ENCODE measurements at places on chromosomes 7 and 10.

DNA sequence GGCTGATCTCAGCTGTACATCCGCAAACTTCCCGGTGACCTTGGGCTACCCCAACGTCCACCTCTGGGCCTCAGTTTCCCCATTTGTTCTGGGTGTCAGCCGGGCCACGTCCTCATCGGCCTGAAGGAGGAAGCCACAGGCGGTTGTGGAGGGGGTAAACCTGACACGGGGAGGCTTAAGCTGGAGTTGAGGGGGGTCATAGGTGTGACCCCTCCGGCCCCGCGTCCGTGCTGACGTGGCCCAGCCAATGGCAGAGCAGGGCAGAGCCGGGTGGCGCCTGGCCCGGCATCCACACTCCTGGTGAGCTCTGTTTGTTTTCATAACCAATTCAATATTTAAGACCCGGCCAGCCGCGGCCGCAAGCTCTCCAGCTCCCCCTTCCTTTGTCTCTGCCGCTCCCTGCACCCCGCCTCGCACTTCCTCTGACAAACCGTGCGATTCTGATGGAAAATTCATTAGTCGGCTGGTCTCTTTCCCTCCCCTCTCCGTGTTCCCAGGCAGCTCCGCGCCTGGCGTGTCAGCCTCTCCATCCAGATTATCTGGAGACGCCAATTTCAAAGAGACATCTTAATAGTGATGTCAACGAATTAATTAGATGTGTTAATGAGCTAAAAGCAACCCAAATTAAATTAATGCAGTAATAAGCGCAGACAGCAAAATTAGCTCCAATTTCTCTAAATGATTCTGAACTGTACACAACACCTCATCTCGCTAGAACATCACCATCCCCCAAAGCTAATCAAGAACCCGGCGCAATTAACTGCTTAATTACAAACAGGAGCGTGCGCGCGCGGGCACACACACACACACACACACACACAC is 55.4 kb downstream of the MICALL2 start:
- no peak for DNase-seq

GRCh38 chr7:101517304-101517703 is 111.8 kb downstream of the MYL10 start:
- DNase-seq, result no peak

DNA sequence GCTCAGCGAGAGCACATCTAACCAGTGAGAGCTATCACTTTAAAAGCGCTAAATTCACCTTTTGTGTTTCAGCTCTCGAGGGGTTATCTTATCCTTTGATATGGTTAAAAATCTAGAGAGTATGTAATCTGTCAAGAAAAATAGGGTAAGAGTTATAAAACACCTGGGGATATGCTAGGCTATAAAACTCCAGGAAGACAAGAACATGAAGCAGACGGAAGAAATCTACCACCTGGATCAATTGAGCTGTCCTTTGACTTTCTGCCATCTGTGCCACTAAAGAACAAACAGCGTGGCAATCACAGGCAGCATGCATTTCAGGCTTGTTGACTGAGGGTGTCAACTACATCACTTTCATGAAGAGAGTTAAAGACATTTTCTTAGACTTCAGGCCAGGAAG is 83.1 kb downstream of the ZNF248 start:
- no peak for DNase-seq

DNA sequence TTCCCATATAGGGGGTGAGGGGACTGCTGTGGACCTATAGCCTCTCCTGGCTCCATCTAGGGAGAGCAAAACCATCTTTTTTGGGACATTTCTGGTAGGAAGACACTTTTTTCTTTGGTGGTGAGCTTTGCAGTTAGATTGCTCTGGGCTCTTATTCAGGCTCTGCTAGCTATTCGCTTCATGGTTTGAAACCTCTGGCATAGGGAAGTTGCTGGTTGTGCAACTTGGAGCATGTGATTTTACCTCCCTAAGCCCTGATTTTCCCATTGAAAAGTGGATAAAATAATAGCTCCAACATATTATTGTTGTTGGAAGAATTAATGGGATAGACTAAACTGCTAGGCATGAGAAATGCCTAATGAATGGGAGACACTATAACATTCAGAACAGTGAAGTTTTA is 69.6 kb downstream of the CYP26A1 start:
- DNase-seq, result no peak

- DNase-seq, result no peak
Observed at GRCh38 chr10:27680006-27680557, 65.5 kb downstream of the MKX start.

- DNase-seq, result no peak
Observed at GRCh38 chr10:90180886-90181691, 479.7 kb downstream of the KIF20B start.

DNA sequence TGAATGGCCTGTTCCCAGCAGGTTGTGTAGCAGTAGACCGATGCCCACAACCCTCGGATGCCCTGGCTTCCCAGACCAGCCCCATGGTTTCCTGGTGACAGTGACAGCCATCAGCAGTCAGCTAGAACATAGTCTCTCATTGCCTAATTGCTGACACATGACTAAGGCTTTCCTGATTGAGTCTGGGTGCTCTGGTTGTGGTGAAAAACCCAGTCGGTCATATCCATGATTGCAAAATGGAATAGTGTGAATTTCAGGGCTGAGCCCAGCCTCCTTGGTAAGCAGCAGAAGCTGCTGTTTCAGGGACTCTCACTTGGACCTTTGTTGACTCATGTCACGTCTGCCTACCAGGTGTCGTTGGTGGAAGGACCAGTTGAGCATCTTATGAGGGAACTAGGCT is 36.6 kb downstream of the POR start:
- no peak for DNase-seq

DNA sequence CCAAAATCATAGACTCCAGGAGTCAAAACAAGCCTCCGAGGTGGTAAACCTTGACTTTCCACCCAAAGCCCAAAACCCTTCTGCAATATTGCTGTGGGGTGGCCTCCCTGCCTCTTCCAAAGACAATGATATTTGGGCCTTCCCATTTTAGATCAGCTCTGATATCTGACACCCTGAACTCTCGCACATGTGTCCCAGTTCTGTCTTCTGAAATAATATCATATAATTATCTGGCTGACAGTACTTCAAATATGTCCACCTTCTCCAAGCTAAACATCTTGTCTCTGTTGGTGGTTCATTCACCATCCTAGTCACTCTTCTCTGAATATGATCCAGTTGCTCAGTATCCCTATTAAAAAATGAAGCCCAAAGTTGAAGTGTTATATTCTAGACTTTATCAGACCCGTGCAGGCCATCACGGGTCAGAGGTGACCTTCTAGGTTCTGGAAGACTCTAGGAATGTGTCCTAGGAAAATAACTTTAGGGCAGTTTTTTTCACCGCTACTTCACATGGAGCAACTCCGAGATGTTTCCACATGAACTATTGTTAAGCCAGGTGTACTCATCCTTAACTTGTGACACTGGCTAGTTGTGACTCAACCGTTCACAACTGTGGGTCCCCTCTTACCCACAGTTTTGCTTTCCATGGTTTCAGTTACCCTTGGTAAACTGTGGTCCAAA is 6.3 kb downstream of the TECTB start:
- DNase-seq, result no peak

GRCh38 chr7:16918288-16918895 is 36.6 kb upstream of the AGR3 start:
- peak; percentile 67 for DNase-seq

Measured in hematopoietic multipotent progenitor cell treated with erythropoietin and hydrocortisone succinate and interleukin-3 and kit ligand, for 17 days (in vitro differentiated cells).